ENCODE measurements at places on chromosomes 6 and 20.

GRCh38 chr20:23340524-23340923 lies 10.1 kb upstream of the NXT1 start:
- no peak for DNase-seq

DNA sequence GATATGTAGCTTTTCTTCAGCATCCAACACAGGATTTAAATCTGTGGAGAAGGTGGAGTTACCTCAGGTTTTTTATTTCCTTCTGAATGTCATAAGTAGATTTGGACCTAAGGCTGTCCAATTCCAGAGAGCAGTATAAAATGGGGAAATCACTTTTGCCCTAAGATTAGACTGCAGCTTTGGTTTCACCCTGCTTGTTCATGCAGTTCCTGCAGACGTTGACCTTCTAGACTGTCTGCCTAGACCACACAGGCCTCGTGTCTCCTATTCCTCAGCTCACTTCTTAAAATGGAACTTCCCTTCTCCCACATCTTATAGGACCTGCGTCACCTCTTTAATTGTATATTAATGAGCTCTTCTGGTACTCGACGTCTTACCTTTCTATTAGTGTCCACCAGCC lies 26.0 kb upstream of the C6orf62 start:
- no peak for DNase-seq

- no peak for DNase-seq
These were observed 95.4 kb upstream of the CNKSR3 start for GRCh38 chr6:154605882-154606370.

GRCh38 chr6:45759472-45759810 lies 256.2 kb downstream of the CLIC5 start:
- no peak for DNase-seq

- DNase-seq, result no peak
These were observed 133.7 kb upstream of the GMDS start for GRCh38 chr6:2378891-2379652.

DNA sequence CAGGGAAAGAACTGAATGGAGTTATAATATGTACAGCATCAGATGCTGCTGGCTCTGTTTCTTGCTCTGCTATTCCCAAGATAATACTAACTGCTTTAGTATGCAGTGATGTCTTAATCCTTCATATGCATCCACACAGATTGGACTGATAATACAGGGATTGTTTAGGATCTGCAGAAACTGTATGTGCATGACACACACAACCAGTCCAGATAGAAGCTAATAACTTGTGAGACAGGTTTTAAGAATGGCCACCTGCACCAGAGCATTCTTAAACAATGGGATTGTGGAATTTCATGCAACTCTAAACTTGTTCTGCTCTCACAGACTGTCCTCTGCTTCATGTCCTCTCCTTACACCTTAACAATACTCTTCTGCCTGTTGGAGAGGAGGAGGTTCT lies 90.9 kb downstream of the SPTLC3 start:
- no peak for DNase-seq

DNA sequence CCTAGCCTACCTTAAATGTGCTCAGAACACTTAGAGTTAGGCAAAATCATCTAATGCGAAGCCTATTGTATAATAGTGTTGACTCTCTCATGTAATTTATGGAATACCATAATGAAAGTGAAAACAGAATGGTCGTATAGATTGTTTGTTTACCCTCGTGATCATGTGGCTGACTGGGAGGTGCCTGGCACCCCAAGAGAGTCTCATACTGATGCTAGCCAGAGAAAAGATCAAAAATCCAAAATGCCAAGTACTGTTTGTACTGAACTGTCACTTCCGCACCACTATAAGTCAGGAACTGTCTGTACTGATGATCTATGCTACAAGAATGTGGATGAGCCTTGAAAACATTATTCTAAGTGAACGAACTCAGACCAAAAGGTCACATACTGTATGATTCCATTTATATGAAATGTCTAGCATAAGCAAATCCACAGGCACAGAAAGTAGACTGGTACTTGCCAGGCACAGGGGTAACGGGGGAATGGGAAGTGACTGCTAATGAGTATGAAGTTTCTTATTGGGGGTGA lies 22.4 kb downstream of the ZMYND8 start:
- no peak for DNase-seq

DNA sequence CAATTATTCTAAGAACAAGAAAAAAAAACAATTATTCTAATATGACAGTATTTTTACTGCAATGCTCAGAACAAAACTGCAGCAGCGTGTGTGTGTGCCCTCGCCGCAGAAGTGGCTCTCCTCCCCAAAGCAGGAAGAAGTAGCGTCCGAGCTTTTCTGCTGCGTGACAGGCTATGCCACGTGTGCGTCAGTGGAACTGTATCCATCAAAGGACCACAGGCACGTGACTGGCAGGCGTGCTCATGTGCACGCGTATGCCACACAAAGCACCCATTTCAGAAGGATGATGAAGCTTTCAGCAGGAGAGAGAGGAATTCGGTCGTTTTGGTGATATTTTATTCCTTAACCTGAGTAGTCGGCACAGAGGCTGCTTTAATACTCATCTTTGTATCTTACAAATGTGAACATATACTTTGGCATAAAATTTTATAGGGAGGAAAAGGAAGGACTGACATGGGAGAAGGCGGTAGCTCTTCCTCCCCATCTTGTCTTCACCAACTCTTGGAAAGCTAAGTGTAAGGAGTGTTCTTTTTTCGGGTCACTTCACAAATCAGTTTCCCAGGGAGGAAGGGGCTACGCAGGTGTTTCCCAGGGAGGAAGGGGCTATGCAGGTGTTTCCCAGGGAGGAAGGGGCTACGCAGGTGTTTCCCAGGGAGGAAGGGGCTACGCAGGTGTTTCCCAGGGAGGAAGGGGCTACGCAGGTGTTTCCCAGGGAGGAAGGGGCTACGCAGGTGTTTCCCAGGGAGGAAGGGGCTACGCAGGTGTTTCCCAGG lies 3.4 kb downstream of the TCFL5 start:
- DNase-seq, result no peak

DNA sequence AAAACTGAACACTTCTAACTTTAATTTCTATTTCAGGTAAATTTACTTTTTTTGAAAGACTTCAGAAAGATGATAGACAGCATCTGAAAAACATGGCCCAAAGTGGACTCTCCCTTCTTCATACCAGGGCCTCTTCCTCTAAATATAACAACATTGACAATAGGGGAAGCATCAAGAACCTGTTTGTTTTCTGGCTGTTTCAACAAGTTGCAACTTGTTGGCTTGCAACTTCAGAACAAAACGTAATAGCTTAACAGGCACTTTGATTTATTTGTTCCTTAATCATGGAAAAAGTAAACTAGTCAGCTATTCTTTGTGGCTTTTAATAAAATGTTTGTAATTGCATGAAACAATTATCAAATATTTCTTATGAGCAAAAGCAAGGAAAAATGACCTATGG lies 34.3 kb downstream of the RGS17 start:
- no peak for DNase-seq

DNA sequence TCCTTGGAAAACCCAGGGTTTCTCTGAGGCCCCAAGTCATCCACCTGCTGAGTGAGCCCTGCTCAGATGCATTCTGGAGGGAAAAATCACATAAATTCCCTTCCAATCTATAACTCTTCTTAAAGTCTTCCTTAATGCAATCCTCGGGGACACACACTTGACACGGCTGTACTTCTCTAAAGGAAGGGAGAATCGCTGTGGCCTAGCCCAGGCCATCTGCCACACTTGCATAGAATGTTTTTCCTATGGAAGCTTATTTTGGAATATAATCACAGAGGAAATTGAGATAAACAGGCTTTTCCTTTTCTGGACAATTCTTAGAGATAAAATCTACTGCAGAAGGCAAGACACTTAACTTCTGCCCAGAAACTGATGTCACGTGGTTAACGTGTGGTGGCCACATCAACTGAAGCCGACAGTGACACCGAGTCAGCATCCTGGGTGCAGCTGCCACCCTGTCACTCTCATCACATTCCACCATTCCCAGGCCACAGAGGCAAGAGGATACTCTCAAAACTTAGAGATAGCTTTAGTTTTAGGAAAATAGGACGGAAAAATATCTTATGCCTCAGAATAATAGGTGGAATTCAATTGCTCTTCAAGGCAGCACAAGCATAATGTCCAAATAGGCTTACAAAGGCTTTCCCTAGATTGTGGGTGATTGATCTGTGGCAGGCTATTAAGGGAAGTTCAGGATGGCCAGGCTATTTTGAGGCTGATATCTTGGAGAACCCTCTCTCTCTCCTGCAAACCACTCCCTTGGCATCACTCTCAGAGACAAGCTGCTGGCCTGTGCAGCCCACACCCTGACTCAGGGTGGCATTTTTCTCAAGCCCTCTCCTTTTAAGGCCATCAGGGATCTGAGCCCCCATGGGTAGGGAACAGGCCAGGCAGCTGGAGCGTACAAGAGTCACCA lies 29.6 kb downstream of the PSMB1 start:
- no peak for DNase-seq

- DNase-seq, result no peak
These were observed 15.8 kb downstream of the REPS1 start for GRCh38 chr6:138972226-138972665.

DNA sequence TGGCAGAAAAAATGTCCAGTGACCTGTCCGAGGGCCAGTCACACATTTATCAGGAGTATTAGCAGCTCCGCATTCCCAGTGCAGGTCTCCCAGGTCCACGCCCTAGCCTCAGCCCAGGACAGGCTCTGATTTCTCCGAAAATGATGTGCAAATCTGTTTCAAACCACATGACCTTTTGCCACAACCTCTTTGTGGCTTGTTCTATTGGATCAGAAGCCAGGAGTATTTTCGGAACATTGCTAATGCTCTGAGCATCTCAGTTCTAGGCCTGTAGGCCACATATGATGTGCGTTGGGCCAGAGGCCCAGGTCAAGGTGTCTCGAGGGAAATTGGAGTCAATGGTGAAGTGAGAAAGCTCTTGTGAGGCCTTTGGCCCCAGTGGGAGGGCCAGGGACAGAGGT lies 40.4 kb downstream of the SNX5 start:
- no peak for DNase-seq

- no peak for DNase-seq
These were observed 166.9 kb upstream of the RNF24 start for GRCh38 chr20:4181956-4182945.

DNA sequence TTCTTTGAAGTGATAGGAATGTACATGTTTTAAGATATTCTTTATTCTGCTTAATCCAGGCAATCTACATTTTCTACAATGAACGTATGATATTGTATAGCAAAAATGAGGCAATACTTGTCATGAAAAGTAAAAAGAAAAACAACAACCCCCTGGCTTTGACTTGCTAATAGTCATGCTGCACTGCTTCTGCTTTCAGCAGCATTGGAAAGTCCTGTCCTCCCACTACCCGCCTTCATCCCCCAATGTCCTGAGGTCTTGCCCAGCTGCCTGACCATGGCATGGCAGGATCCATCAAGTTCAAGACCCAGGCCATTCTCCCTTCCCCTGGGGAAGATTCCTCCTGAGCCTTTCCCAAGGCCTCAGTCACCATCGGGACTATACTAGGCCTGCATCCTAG lies 156.5 kb downstream of the SH3BGRL2 start:
- no peak for DNase-seq

- no peak for DNase-seq
These were observed 39.2 kb upstream of the CLDN20 start for GRCh38 chr6:155224618-155225017.

GRCh38 chr6:36029464-36029863 lies 1.9 kb downstream of the MAPK14 start:
- DNase-seq, result no peak

DNA sequence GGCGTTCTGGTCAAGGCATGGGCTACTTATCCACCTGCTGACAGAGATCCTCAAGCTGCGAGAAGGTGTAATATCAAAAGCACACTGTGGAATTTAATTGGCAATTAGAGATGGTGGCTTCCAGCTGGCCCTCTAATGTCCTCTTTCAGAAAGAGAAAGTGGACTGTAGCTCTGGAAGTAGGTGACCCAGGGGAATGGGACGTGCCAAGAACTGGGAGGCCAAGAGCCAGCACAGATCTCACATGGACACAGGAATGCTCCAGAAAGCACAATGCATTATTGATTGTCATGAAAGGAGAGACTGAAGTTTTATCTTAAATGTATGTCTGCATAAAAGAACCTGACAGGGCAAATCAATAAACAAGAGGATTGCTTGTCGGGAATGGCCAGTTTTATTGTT lies 198.6 kb upstream of the CDH4 start:
- DNase-seq, result no peak

DNA sequence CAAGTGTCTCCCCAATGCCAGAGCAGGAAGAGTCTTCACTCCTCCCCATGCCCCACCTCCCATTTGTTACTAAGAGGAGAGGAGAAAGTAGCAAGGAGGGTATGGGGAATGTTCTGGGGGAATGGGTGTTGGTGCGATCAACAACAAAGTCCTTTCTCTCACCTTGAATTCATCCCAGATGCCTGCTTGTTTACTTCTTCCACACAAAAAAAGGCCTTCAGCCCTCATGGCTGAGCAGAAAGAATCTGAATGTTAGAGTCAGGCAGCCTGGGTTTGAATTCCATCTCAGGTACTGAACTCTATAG lies 9.9 kb downstream of the MOG start:
- no peak for DNase-seq

DNA sequence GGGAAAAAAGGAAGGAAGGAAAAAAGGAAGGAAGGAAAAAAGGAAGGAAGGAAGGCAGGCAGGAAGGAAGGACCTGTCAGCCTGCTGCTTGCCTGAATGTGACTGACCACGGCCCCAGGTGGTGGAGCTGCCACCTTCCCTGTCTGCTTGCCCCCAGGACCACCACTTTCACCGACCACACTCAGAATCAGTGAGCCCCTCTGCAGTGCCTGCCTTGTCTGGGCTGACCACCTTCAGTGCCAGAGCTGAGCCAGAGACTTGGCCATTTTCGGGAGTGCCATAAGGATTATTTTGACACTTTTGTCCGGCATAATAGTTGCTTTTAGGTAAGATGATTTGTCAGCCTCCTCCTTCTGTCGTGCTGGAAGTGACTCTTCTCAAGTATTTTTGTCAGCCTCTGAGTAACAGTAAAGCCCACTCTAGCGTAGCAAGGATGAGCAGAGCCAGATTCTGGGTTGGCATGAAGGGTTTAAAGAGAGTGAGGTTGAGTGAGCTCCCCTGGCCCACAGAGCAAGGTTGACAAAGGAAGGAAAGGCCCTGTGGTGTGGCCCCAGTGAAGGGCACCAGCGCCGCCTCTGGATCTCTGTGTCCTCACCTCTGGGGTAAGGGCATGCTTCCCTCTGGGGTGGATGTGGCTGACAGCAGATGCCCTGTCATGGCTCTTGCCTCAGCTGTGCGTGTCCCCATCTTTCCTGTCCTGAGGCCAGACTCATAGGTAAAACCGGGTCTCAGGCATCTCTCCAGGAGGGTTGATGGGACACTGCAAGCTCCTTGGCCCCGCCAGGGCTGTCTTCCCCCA lies 214.7 kb upstream of the FOXQ1 start:
- no peak for DNase-seq

GRCh38 chr20:32179515-32179914 lies 28.0 kb downstream of the PLAGL2 start:
- DNase-seq, result no peak

GRCh38 chr20:58375759-58376352 lies 13.2 kb upstream of the VAPB start:
- DNase-seq, result no peak

All from activated T-cell treated with anti-CD3 and anti-CD28 coated beads, Interleukin-2, amount 50 U/mL, for 4 hours (primary cell).